CD8-positive, alpha-beta memory T cell (primary cell): ENCODE measurements at places on chromosomes 7 and 10. TPM values are rescaled to one million over a fixed set of nuclear protein-coding genes. Genes with fewer than 3 reads are reported as not detected.
A peak's percentile ranks its signal among the peaks of the same experiment; 100 is the strongest.

The ZKSCAN1 gene
- total RNA-seq, result 48.4 TPM

The BTBD16 gene
- not detected for total RNA-seq

The SGCE gene
- 0.70 TPM for total RNA-seq

The TCAF2 gene
- 18.2 TPM for total RNA-seq

The CNPY1 gene
- not detected for total RNA-seq

The GJD4 gene
- total RNA-seq, result not detected

DNA sequence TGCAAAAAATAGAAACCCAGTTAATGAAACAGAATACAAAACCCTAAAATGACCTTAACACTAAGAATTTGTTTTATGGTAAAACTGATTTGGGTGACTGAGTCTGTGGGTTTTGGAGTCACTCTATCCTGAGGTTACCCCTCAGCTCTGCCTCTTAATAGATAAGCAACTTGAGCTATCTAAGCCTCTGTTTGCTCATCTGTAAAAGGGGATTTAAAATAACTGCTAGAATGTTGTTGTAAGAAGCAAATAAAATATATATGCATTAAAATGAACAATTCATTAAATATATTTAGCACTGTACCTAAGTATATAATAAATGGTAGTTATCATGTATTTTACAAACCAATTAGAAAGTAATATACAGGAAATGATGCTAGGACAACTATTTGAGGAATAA is 115.4 kb downstream of the CABCOCO1 start:
- no peak for DNase-seq
- H3K27ac ChIP-seq, result no peak overlapping the region
- no peak overlapping the region for H3K4me3 ChIP-seq
- H3K36me3 ChIP-seq, result no peaks in the 10 kb centered on the region

- H3K4me3 ChIP-seq, result peak overlapping the region; percentile 2
- peaks cover 5% of the 10 kb centered on the region for H3K36me3 ChIP-seq
- no peaks in the 10 kb centered on the region for H3K27me3 ChIP-seq
- peaks cover 99% of the 10 kb centered on the region for H3K4me1 ChIP-seq
- no peak for DNase-seq
- peak overlapping the region; percentile 3 for H3K27ac ChIP-seq
Observed at GRCh38 chr10:14554491-14555205, 220.0 kb downstream of the FAM107B start.

DNA sequence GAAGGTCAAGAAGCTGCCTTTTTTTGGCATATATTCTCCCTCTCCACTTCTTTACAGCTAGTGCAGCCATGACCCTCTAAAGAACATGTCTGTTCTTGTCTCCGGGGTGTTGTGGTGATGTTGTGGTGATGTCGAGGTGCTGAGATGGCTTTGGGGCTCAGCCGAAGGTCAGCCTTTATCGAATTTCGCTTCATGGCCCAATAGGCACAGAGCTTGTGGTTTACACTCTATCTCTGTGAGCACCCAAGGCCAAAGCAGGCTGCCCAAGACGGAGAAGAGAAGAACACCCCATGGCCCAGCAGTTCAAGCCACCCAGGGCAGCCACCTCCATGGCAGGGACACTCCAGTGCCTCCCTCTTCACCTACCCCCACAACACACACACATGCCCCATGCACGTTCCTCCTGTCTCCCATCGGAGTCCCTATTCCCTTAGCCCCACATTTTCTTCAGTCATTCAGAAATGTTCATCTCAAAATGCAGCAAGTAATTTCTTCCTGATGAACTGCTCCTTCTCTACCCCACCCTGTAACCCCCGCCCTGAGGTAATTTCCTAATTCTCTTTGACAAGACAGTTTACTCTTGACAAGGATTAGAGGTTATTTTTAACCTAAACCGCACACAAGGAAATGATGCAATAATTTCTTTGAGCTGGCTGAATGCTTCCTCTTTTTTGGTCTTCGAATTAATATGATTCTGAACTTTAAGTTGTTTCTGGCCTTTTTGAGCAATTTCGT is 18.6 kb upstream of the ADRB1 start:
- no peak overlapping the region for H3K27ac ChIP-seq
- no peaks in the 10 kb centered on the region for H3K36me3 ChIP-seq
- H3K4me1 ChIP-seq, result peaks cover 14% of the 10 kb centered on the region
- no peaks in the 10 kb centered on the region for H3K27me3 ChIP-seq
- H3K4me3 ChIP-seq, result no peak overlapping the region

- no peaks in the 10 kb centered on the region for H3K36me3 ChIP-seq
- no peaks in the 10 kb centered on the region for H3K27me3 ChIP-seq
- no peak for DNase-seq
Observed at GRCh38 chr10:44352316-44353127, 32.4 kb downstream of the CXCL12 start.

GRCh38 chr10:76195654-76196390 is 764.4 kb downstream of the LRMDA start:
- DNase-seq, result no peak
- H3K36me3 ChIP-seq, result no peaks in the 10 kb centered on the region
- H3K4me1 ChIP-seq, result no peaks in the 10 kb centered on the region
- H3K4me3 ChIP-seq, result no peak overlapping the region

DNA sequence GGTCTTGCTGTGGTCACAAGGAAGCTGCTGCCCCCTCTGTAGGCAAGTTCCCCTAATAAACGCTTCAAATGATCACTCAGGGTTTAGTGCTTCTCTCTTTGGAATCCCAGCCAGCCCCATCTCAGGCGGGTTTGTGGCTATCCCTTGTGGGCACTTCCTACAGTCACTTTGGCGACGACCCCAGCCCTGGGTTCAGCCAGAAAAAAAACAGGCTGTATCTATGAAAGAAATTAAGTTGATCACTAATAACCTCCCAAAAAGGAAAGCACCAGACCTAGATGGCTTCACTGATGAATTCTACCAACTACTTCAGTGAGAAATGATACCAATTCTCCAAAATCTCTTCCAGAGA is 208.2 kb downstream of the MAD1L1 start:
- H3K27ac ChIP-seq, result no peak overlapping the region
- no peak for DNase-seq
- H3K4me3 ChIP-seq, result no peak overlapping the region
- H3K27me3 ChIP-seq, result no peaks in the 10 kb centered on the region
- H3K4me1 ChIP-seq, result peaks cover 11% of the 10 kb centered on the region
- no peaks in the 10 kb centered on the region for H3K36me3 ChIP-seq

GRCh38 chr10:43265799-43266721 is 805 bp downstream of the RASGEF1A start:
- no peak for DNase-seq
- peaks cover 21% of the 10 kb centered on the region for H3K27me3 ChIP-seq

DNA sequence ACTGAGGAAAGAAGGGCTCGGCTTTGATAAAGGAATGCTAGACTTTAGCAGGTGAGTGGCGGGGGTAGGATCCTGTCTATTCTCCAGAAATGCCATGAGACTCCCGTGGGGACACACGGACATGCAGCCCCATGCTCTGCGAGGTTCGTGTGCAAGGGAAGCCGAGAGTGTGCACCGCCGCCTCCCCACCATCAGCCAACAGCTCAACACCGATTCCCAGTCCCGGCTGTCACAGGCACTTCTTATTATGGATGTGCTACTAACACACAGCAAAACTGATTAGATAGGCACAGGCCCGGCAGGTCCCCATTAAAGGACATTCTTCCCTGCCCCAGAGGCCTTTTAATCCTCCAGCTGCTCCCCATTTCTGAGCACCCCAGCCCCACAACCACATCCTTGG is 154.4 kb downstream of the PRKAG2 start:
- H3K4me3 ChIP-seq, result no peak overlapping the region
- no peak overlapping the region for H3K27ac ChIP-seq
- no peaks in the 10 kb centered on the region for H3K36me3 ChIP-seq
- no peaks in the 10 kb centered on the region for H3K4me1 ChIP-seq
- H3K27me3 ChIP-seq, result no peaks in the 10 kb centered on the region

DNA sequence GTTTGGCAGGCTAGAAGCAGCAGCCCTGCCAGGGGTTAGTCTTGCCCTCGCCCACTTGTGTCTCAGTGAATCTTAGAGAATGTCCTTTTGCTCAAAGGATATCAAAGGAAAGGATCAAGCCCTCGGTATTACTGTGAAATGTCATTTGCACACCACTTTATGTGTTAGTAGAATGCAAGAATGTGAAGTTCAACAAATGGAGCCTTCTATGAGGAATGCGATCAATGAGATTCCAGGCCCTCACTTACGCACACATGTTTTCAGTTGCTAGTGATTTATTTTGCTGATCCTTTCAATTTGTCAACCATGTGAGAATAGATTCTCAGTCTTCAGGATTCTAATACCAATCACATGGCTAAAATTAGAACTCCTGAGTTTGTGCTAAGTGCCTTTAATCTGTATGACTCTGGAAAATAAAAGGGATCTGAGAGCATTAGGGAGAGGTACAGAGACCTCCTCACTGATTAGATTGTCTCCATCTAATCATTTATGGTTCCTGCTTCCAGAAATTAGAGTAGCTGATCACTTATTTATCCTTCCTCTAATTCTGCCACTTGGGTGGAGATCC is 123.0 kb upstream of the SP4 start:
- no peak for DNase-seq
- H3K36me3 ChIP-seq, result no peaks in the 10 kb centered on the region
- no peaks in the 10 kb centered on the region for H3K27me3 ChIP-seq

DNA sequence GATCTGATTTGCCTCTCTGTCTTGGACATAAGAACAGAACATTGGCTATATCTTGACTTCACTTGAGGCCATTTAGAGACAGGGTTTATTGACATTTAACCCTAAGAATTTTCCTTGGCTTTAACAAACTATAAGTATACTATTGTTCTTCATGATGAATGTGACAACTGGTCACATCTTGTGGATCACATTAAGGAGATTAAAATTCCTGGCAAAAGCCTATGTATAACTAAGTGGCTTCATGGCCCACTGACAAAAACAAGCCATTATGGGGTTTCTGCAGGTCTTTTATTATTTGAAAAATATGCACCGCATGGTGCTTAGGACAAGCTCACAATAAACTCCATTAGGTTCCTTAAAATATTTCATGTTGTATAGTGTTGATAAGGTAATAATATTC is 54.8 kb downstream of the THNSL1 start:
- H3K27me3 ChIP-seq, result no peaks in the 10 kb centered on the region
- no peak overlapping the region for H3K4me3 ChIP-seq
- no peaks in the 10 kb centered on the region for H3K36me3 ChIP-seq
- no peak for DNase-seq
- no peaks in the 10 kb centered on the region for H3K4me1 ChIP-seq
- H3K27ac ChIP-seq, result no peak overlapping the region
